ENCODE measurements at places on chromosomes 13 and 19. TPM values are rescaled to one million over a fixed set of nuclear protein-coding genes. Genes with fewer than 3 reads are reported as not detected.

- H3K27me3 ChIP-seq: no peaks in the 10 kb centered on the region
- no peak overlapping the region for H3K27ac ChIP-seq
- no peaks in the 10 kb centered on the region for H3K36me3 ChIP-seq
- DNase-seq: no peak
- H3K4me1 ChIP-seq: no peaks in the 10 kb centered on the region
Observed at GRCh38 chr13:68851026-68851425, 1256.6 kb upstream of the ATXN8OS start.

DNA sequence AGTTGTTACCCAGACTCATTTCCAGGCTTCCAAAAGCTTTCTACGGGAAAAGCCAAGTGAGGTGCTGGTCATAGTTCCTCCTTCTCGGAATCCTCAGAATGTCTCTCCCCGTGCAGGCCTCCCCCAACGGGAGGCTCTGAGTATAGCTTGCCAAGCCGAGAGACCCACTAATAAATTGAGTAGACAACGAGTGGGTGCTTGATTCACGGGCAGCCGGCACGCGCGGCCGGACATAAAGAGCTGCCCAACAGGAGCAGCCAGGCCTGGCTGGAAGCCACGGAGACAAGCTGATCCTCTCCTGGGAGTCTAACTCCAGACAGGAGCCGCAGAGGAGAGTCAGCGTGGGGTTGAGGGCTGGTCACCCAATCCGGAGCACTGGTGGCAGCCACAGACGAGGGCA lies 43.4 kb upstream of the MEDAG start:
- H3K27ac ChIP-seq: 0 out of 2 replicates have a peak overlapping the region, but pooled peaks have one; percentile 43
- H3K27me3 ChIP-seq: no peaks in the 10 kb centered on the region
- peaks cover 4% of the 10 kb centered on the region for H3K36me3 ChIP-seq
- H3K4me1 ChIP-seq: peaks cover 44% of the 10 kb centered on the region
- no peak for DNase-seq
- H3K4me3 ChIP-seq: no peak overlapping the region

The ZNF426 gene
- total RNA-seq: 15.7 TPM

- DNase-seq: no peak
- H3K27me3 ChIP-seq: no peaks in the 10 kb centered on the region
- no peak overlapping the region for H3K27ac ChIP-seq
- no peaks in the 10 kb centered on the region for H3K36me3 ChIP-seq
Observed at GRCh38 chr13:70959035-70959775, 851.0 kb upstream of the KLHL1 start.

DNA sequence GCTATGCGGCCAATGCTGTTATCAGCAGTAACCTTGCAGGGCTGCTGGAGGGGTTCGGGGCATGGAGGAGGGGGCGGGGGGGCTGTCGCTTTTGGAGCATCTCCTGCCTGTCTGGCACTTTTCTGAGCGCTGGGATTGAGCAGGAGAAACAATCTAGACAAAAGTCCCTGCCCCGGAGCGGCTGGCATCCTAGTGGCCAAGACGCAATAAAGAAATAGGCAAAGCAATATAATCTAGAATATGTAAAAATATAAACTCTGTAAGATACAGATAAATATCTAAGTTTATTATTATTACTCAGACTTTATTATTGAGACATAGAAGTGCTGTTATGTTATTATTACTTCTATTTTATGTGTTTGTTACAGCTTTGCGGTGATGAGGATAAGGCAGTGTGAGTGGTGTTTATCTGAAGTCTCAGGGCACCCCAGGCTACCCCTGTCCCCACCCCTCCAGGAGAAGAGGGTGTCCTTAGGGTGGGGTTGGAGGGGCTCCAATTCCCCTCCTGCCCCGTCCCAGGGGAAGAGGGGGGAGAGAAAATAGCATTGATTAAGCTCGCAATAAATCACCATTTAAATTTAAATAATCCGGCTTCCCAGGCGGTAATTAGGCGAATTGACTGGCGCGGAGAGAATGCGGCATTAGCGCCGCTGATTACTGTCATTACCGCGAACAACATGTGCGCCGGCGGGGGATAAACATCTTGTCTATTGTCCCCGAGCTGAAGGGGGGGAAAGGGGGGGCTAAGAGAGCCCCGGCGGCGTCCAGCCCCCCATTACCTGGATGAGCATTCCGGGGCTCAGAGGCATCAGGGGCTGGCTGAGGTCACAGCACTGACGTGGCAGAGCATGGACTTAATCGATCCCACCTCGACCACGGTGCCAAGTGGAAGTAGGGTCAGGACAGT lies 3.2 kb downstream of the NPAS1 start:
- H3K4me1 ChIP-seq: peaks cover 8% of the 10 kb centered on the region
- no peak overlapping the region for H3K4me3 ChIP-seq
- DNase-seq: no peak
- no peak overlapping the region for H3K27ac ChIP-seq

The FBN3 gene
- total RNA-seq: not detected

The MEDAG gene
- total RNA-seq: not detected

The GFY gene
- total RNA-seq: not detected

The KLF12 gene
- total RNA-seq: 28.2 TPM

The CXCL17 gene
- not detected for total RNA-seq

DNA sequence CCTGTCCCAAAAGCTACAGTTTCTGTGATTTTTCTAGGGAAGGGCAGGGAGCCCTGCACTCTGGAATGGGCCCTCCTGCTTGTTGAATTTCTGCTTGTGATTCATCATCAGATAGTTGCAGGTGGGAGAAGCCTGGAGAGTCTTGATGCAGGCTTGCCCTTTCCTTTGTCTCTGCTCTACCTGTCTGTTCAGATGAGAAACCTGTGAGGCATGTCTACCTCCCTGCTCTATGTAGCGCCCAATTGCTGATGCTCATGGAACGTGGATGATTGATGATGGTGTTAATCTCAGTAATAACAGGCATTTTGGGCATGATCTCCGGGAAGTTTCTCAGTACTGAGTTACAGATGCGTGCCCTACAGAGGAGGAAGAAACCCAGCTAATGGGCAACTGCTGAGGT lies 10.9 kb upstream of the CBY2 start:
- H3K4me3 ChIP-seq: no peak overlapping the region
- no peaks in the 10 kb centered on the region for H3K36me3 ChIP-seq
- DNase-seq: no peak

DNA sequence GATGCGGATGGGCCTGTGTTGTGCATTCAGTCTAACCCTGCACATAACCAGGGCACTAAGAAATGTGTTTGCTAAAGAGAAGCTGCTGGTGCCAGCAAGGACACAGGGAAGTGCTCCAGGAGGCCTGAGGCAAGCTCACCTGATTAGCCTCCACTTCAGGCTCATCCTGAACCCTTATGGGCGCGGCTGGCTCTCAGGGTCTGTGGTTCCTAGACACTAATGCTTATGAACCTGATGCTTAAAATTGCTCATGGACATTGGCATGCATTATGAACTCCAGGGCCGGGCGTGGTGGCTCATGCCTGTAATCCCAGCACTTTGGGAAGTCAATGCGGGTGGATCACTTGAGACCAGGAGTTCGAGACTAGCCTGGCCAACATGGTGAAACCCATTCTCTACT lies 34.3 kb downstream of the SERP2 start:
- no peaks in the 10 kb centered on the region for H3K36me3 ChIP-seq
- H3K4me1 ChIP-seq: peaks cover 2% of the 10 kb centered on the region
- H3K4me3 ChIP-seq: no peak overlapping the region
- DNase-seq: no peak
- H3K27me3 ChIP-seq: peaks cover 52% of the 10 kb centered on the region
- H3K27ac ChIP-seq: no peak overlapping the region

The KLK12 gene
- not detected for total RNA-seq

- no peak overlapping the region for H3K4me3 ChIP-seq
- H3K36me3 ChIP-seq: no peaks in the 10 kb centered on the region
- H3K4me1 ChIP-seq: no peaks in the 10 kb centered on the region
- peaks cover 2% of the 10 kb centered on the region for H3K27me3 ChIP-seq
- no peak for DNase-seq
Observed at GRCh38 chr19:12864721-12865715, 16.2 kb downstream of the DNASE2 start.

The RCBTB2 gene
- 9.3 TPM for total RNA-seq

DNA sequence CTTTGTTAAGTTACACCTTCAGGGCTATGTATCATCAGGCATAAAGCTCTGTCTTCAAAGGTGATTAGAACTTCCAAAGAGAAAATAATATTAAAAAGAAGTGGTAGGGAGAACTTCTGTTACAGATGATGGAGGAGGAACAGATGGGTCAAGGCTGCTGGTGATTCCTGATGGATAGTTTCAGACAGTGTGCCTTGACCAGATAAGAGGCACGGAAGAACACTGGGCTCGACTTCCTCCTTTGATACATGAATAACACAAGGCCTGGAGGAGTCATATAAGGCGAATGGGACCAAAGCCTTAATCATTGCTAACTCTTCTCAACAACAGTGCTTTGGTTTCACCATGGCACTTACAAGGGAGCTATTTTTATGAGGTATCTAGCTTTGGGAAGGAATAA lies 128.1 kb upstream of the RXFP2 start:
- peaks cover 3% of the 10 kb centered on the region for H3K27me3 ChIP-seq
- no peak overlapping the region for H3K4me3 ChIP-seq
- DNase-seq: no peak
- no peak overlapping the region for H3K27ac ChIP-seq
- no peaks in the 10 kb centered on the region for H3K4me1 ChIP-seq
- no peaks in the 10 kb centered on the region for H3K36me3 ChIP-seq

DNA sequence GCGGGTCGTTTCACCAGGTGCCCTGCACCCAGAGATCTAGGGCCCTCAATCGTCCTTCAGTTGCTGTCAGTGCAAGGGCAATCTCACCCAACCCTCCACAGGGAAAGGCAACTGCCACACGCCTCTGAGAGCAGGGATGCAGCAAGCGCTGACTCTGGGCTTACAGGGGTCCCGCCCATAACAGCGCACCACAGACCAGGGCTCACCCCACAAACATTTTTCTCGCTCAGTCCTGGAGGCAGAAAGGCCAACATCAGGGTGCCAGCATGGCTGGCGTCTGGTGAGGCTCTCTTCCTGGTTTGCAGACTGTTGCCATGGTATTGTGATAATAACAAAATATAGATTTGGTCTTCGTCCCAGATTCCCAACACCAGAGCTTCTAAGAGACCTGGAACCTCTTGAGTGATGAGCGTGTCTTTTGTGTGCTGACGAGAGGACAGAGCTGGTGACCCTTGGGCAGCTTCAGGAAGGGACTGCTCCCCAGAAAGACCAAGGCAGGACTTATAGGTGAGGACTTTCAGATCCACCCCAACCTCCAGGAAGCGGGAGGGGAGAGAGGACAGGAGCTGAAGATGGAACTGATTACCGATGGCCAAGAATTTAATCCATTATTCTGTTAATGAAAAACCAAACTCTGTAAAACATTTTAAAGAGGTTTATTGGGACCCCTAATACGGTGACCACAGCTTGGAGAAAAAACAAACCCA lies 51.3 kb downstream of the C13orf46 start:
- H3K27ac ChIP-seq: no peak overlapping the region
- DNase-seq: no peak
- H3K4me3 ChIP-seq: no peak overlapping the region
- peaks cover 54% of the 10 kb centered on the region for H3K36me3 ChIP-seq
- H3K4me1 ChIP-seq: peaks cover 16% of the 10 kb centered on the region

GRCh38 chr19:2041683-2042484 lies 9.2 kb downstream of the MKNK2 start:
- no peaks in the 10 kb centered on the region for H3K36me3 ChIP-seq
- no peak overlapping the region for H3K27ac ChIP-seq
- no peak for DNase-seq
- H3K27me3 ChIP-seq: no peaks in the 10 kb centered on the region

The ZIC5 gene
- total RNA-seq: not detected

The ZNF888 gene
- 3.1 TPM for total RNA-seq

The ANKLE1 gene
- total RNA-seq: 0.48 TPM

The SIGLEC5 gene
- not detected for total RNA-seq

GRCh38 chr19:32373585-32374295 lies 28.3 kb downstream of the ZNF507 start:
- peak overlapping the region; percentile 95 for H3K27ac ChIP-seq
- H3K36me3 ChIP-seq: peaks cover 42% of the 10 kb centered on the region
- H3K4me3 ChIP-seq: peak overlapping the region; percentile 79
- H3K27me3 ChIP-seq: no peaks in the 10 kb centered on the region
- peak; percentile 99 for DNase-seq

- peaks cover 6% of the 10 kb centered on the region for H3K27me3 ChIP-seq
- H3K27ac ChIP-seq: no peak overlapping the region
Observed at GRCh38 chr13:106357198-106357597, 178.3 kb downstream of the EFNB2 start.

The ZNF99 gene
- not detected for total RNA-seq

GRCh38 chr19:30263830-30264381 lies 108.3 kb upstream of the ZNF536 start:
- no peak overlapping the region for H3K4me3 ChIP-seq
- DNase-seq: no peak
- H3K4me1 ChIP-seq: no peaks in the 10 kb centered on the region
- 0 out of 2 replicates have a peak, but pooled peaks cover 3% of the 10 kb centered on the region for H3K36me3 ChIP-seq
- peaks cover 1% of the 10 kb centered on the region for H3K27me3 ChIP-seq

DNA sequence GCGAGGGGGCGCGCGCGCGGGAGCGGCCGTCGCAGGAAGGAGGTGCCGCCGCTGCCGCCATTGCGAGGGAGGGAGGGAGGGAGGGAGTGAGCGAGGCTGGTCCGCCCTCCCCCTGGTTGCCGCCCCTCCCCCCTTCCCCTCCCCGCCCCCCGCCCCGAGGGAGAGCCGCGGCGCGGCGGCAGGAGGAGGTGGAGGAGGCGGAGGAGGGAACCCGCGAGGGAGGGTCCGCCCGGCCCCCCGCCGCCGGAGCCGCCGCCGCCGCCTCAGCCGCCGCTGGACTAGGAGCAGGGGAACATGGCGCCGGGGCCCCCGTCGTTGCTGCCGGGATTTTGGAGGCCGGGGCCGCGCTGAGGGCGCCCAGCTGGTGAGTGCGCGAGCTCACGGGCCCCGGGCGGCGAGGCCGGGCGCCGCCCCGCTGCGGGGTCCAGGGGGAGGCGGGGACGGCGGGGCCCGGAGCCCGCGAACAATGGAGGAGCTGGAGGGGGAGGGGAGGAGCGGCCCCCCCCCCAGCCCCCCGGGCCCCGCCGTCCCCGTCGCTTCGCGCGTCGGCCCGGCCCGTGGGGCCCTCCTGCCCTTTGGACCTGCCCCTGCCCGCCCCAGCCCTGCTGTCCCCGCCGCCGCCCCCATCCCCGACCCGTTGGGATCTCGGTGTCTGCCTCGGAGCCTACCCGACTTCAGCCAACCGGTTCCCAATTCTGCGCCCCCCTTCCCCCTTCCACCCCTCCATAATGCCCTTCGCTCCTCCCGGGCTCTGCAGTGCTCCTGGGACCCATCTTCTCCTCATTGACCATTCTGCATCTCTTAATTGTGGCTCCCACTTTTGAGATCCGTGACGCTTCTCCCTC lies at the start of gene ARHGAP35:
Gene ARHGAP35, plus strand, starts transcription at position 152 of the 845 bp plus-strand sequence. CDS start 57,679 bp downstream, outside the sequence.
- H3K27ac ChIP-seq: peak within 1 kb of the TSS; percentile 93
- peaks cover 6% of the 10 kb centered on the region for H3K27me3 ChIP-seq
- H3K4me3 ChIP-seq: peak within 1 kb of the TSS; percentile 89
- no peak for DNase-seq
- H3K36me3 ChIP-seq: peaks cover 13% of the 10 kb centered on the region

The PSG3 gene
- not detected for total RNA-seq

The PLPP2 gene
- 15.0 TPM for total RNA-seq

The FCER2 gene
- total RNA-seq: not detected

DNA sequence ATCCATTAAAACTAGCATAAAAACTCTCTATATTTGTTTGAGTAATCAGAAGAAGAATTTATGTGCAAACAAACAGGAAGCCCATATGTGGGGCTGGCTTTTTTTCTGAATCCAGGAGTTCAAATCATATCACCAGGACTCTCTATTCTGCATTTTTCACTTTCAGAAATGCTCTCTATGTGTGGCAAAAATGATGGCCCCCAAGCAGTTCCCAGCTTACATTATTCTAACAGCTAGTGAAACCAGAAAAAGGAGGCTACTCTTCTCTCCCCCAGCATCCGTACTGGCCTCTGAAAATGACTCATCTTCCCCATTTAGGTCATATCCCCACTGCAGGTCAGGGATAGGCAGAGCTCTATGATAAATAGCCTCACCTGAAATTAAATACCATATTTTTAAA lies 20.4 kb downstream of the RBM26 start:
- DNase-seq: no peak
- H3K4me3 ChIP-seq: no peak overlapping the region
- peaks cover 5% of the 10 kb centered on the region for H3K36me3 ChIP-seq
- no peaks in the 10 kb centered on the region for H3K27me3 ChIP-seq
- no peak overlapping the region for H3K27ac ChIP-seq
